ENCODE measurements at places on chromosomes 12 and 14.

DNA sequence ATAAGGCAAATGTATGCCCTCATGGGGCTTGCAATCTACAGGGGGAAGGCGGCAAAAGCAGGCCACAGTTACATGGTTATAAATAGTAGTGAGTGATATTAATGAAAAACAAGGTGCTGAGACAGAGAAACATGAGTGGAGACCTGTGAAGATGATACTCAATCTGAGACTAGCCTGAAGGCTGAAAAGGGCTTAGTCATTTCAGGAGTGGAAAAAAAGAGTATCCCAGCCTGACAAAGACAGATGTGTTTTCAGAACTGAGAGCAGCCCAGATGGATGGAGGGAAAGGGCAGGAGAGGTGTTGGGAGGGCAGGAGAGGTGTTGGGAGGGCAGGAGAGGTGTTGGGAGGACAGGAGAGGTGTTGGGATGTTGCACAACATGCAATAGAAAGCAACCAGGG is 181.9 kb downstream of the C12orf42 start:
- no peak for DNase-seq

GRCh38 chr12:69447892-69448291 is 22.3 kb upstream of the FRS2 start:
- no peak for DNase-seq

GRCh38 chr14:72822946-72823611 is 70.8 kb downstream of the DPF3 start:
- no peak for DNase-seq

GRCh38 chr14:46377305-46377704 is 274.3 kb downstream of the RPL10L start:
- no peak for DNase-seq

DNA sequence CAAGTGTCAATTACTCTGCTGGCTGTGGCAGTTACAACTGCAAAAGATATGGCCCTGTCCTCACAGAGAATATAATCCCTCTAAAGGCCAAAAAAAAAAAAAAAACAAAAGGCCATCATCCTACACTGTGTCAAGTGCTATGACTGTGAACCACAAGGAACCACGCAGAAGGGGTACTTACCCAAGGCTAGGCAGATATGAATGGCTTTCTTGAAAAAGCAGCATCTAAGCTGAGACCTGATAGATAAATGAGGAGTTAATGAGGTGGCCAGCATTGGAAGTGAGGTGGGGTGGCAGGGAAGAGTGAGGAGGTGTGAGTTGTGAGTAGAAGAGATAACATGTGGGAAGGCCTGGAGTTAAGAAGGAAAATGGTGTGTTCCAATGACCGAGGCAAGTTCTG is 16.4 kb upstream of the IL22 start:
- DNase-seq = no peak

DNA sequence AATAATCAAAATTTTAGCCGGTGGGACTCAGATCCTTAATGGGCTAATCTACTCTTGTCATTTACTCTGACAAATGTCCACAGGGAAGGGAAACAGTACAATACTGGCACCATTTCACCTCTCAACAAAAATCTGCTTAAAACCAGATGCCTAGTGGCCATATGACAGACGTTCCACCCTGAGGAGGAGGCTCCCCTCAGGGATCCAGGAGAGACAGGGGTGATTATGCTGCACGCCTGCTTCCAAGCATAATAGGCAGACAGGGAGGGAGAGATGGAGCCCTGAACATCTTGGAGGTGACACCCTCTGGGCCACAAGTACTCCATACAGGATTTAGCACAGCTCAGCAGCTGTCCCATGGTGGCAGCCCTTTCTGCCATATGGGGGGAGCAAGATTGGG is 24.8 kb upstream of the AKAP6 start:
- no peak for DNase-seq

GRCh38 chr12:93593843-93594242 is 21.4 kb downstream of the SOCS2 start:
- no peak for DNase-seq

DNA sequence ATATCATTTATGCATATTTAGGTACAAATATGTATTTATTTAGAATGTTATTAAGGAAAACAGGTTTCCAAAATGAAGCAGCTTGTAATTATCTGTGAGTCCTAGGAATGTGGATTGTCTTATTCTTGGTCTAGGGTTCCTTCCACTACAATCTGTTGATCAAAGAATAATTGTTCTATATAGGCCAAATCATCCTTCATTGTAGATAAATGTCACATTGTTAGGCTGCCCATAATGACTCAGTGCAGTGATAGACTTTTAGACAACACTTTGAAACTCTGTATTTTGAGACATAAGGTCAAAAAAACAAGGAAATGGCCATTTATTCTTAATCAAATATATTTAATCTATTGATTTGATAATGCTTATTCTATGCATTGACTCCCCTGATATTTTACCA is 283.0 kb downstream of the ACSS3 start:
- DNase-seq = no peak

- DNase-seq = no peak
Observed at GRCh38 chr14:58738876-58739275, 101.1 kb downstream of the DACT1 start.

- no peak for DNase-seq
Observed at GRCh38 chr12:90915353-90915752, 39.6 kb downstream of the CCER1 start.

GRCh38 chr12:109696485-109697269 is 16.9 kb upstream of the FAM222A start:
- no peak for DNase-seq

GRCh38 chr12:92556141-92556540 is 146.6 kb upstream of the PLEKHG7 start:
- DNase-seq = no peak

GRCh38 chr12:57103856-57104255 is 7.3 kb downstream of the STAT6 start:
- DNase-seq = no peak

DNA sequence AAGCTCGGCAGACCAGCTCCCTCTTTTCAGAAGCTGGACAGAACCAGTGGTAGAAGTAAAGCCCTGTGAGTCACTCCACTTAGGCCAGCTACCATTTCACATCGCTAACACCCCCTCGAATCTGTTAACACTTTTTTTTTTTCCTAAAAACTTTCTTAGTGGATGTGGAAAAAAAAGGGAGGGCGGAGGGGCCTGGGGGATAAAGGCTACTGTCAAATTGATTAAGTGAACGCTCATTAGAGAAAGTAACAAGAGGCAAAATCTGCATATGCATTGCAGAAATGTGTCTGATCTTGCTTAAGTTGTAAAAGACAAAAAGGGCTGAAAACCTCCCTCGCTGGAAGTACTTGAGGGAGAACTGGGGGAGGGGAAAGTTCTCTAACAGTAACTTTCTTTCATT is 86.6 kb upstream of the OTX2 start:
- peak; percentile 67 for DNase-seq

DNA sequence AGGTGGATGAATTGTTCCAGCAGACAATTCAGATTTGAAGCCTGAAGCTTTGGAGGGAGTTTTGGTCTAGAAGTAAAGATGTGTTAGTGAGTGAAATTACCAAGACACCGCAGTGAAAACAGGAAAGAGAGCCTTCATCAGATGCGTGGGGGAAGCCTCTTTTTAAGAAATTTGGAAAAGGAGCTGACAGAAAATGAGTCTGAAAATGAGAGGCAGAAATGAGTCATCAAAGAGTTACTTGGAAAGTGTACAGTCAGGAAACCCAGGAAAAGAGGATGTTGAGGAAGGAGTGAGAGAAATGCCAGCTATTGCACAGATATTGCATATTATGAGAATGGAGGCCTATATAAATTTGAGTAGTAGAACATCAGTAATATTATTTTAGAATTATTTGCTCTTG is 520.7 kb downstream of the NRXN3 start:
- DNase-seq = no peak

DNA sequence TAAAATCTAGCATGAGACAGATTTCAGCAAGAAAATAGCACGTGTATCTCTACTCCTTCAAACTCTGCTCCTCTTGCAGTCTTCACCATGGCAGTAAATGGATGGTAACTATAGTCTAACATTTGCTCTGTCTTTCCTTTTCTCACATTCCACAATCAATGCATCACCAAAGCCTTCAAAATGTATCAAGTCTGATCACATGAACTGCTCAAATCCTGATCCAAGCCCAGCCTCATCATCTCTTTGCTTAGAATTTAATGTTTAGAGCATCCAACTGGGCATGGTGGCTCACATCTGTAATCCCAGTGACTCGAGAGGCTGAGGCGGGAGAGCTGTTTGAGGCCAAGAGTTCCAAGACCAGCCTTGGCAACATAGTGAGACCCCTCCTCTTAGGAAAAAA is 45.9 kb downstream of the CDK17 start:
- DNase-seq = no peak

DNA sequence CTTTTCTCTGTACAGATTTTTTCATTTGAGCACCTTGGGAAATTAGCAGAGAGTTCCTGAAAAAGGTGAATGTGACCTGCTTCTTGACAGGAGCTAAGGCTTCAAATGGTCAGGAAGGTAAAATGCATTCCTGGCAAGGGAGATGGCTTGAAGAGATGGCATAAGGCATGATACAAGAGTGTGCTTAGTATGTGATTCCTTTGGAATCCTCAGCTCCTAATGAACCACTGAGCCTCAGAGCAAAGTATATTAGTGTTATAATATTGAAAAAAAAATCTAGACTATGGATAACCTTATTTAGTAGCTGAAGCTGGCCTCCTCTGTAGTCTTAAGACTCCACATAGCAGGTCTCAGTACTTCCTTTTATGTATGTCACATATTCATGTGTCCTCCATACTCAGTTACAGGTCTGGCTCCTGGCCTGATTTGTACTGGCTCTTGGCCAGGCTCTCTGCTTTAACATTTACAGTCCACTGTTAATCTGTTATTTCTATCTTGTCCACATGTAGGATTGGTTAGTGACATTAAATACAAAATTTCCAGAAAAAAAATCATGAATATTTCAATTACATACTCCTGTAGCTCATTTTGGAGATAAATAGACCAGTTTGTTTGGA is 17.9 kb downstream of the TOGARAM1 start:
- DNase-seq = no peak

- no peak for DNase-seq
Observed at GRCh38 chr12:105318651-105319483, 11.6 kb upstream of the C12orf75 start.

GRCh38 chr12:1702713-1703112 is 11.8 kb downstream of the ADIPOR2 start:
- no peak for DNase-seq

GRCh38 chr12:108570743-108571608 is 8.6 kb downstream of the ISCU start:
- DNase-seq = no peak

GRCh38 chr12:93059925-93060665 is 131.0 kb upstream of the EEA1 start:
- DNase-seq = no peak

GRCh38 chr14:91681118-91681517 is 50.8 kb downstream of the CATSPERB start:
- DNase-seq = no peak

DNA sequence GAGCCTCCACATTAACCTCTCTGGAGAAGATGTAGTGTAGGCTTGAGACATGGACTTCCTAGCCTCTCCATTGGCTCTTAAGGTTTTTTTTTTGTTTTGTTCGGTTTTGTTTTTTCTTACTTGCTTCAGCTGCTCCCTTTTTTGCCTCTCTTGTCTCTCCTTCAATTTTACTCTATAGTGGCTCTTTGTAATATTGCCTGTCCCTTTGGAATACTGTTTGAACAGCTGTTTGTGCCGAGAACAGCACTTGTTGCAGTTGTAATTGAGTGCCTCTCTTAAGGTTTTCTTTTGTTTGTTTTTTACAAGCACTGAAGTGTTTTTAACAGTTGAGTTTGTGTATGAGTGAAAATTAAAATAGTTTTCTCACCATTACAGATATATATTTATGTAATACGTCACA is 567.7 kb downstream of the LRFN5 start:
- no peak for DNase-seq

DNA sequence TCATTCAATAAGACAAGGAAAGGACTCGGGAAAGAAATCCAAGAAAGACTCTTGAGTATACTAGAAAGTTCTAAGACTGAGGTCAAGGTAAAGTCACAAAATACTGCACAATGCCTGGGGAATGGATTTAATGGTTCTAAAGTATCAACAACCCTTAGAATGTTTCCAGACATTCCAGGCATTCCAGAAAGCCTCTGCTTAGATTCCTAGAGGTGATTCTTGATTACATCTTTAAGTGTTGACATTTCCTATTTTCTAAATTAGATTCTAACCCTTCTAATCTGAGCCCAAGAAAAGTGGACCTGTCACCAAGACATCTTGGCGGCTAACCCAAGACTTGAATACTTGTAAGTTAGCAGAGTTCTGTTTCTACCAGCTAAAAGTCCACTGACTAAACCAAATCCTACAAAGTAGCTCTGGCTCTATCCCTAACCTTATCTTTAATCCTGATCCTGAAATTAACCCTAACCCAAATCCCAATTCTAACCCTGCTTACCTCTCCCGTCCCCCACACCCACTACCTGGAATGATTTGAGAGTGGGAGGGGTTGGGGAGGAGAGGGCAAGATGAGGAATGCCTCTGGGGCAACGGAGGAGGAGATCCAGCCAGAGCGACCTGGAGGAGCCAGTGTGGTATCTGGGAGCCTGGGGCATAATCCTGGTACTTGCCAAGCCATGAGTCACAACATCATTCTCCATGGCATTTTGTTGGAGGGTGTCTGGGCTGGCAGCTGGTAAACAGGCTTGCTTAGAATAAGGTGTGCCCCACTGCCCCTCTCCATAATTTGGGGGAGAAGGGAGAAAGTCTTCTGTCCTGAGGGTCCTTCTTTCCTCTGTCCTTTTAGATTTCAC is 93.4 kb upstream of the HOXC13 start:
- no peak for DNase-seq

- no peak for DNase-seq
Observed at GRCh38 chr12:27572486-27573255, 48.7 kb downstream of the PPFIBP1 start.

DNA sequence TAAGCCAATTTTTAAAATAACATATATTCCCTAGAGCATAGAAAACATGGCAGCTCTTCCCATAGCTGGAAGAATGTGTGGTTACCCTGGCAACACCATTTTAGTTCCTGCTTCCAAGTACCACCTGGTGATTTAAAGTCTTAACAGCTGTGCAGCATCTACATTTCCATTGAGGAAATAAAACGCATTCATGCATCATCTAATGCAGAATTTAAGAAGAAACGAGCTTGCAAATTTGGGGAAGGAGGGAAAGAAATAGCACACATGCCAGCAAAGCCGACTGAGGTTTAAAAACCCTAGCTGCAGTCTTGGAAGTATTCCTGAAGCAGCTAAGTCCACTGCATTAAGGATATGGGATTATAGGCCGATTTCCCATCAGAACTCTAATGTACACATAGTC is 22.8 kb upstream of the SLC38A2 start:
- no peak for DNase-seq

GRCh38 chr12:54292083-54292930 is 8.5 kb downstream of the NFE2 start:
- no peak for DNase-seq

DNA sequence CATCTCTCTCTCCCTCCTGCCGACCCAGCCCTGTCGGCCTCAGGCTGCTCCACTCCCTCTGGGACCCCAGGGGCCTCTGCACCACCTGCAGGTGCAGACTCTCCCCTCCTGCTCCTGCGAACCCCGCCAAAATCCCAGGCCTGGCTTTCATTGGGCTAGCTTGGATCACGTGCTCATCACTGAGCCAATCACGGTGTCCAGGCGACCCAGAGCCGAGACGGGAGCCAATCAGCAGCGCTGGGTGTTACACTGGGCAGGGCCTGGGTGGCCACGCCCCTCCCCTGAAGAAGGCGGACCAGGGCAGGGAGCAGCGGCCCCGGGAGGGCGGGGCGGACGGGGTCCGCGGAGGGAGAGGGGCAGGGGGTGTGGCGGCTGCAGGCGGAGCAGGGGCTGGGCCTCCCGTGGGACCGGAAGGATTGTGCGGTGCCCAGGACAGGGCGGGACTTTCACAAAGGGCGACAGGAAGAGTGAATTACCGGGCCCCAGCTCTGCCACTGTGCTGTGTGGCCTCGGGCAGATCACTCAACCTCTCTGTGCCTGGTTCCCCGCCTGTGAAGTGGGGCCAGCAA is 66.6 kb upstream of the FBRSL1 start:
- no peak for DNase-seq

Measured in retinal pigment epithelial cell (primary cell).